Anterior cingulate cortex (tissue), 58 donors: ENCODE measurements at places on chromosomes 2 and 18.

DNA sequence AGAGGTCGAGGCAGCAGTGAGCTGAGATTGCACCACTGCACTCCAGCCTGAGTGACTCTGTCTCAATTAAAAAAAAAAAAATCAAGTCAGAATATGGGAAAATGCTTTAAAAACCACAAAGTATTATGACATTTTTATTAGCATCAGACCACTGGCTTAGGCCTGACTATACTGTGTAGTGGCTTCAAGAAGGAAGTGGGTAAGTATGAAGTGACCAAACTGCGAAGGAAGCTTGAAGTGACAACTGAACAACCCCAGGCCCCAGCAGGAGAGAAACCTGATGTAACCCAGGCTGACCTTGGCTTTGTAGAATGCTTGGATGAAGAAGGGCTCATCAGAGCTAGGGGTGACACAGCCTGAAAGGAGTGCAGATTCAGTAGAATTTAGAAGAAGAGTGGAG, 21.4 kb upstream of the HAAO start:
- DNase-seq: no peak

DNA sequence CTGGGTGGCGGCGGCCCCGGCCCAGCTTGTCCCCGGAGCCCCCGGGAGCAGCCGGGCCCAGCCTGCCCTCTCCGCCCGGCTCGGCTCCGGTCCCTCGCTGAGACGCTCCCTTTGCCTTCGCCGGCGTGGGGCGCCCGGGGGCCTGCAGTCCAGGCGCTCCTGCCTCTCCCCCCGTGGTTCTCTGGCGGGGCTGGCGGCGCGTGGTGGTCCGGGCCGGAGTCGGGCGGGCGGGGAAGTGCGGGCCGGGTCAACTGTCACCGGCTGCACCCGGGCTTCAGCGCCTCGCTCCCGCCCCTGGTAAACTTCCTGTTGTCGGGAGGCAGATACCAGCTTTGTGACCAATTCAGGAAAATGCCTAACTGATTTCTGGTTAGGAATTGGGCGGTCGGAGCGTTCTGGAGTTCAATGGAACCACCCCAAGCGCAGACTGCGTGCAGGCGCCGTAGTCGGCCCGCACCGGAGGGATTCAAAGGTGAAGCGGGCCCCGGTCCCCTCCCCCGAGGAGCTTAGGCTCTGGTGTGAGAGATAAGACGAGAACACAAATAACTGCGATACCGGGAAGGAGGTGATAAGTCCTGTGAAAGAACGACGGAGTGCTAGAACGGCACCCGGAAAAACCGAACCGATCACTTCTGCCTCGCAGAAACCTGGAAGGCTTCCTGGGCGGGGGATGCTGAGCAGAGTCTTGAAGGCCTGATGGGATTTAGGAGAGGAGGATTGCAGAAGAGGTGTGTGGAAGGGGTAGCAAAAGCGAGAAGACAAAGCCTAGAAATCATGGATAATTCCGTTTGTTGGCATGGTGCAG, 891 bp downstream of the CAB39 start:
- DNase-seq: peak; percentile 14

- no peak for DNase-seq
Measured at GRCh38 chr2:37635504-37636380, 35.7 kb downstream of the CDC42EP3 start.

DNA sequence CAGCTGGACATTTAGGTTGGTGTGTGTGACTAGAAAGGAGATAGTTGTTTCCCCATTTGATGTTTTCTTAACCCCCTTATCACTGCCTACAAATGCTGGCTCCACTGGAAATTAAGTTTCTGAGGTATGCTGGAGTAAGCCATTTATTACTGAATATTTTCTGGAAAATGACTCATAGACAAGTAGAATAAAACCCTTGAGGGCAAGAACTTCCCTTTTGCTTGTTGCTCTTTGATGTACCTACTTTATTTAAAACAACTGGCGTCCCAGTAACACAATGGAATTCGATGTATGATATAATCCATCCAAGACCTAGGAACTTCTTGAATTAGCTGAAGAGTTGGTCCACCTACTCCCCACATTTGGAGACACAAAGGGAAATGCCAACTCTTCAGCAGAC, 33.3 kb upstream of the SESTD1 start:
- DNase-seq: no peak

DNA sequence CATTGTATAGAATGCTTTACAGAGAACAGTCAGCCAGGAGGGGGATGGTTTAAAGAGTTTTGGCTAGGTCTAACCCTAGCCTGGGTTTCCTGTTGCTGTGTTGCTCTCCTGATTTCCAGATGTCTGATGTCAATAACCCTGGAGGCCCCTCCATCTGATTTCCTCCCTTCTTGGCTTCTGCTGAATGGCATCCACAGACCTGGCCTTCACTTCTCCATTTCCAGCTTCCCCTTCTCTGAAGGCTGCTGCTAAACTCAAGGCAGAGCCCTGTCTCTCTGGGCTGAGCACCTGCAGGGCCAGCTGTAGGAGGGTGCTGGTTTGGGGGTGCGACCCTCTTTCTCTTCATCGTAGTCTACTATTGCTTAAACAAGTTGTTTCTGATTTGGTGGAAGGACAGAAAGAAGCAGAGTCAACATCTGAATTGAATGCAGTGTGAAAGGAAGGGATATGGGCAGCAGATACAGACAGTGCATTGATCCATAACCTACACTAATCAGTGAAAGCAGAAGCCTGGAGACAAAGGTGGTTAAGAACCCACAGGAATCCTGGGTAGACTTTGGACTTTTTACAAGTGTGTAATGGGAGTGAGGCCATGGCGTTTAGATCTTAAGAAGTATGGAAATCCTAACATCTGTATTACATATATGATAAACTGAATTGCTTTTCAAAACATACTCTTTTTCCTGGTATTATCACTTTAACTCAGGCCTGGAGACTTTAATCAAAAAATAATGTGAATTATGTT, 153.6 kb downstream of the HRH4 start:
- no peak for DNase-seq

DNA sequence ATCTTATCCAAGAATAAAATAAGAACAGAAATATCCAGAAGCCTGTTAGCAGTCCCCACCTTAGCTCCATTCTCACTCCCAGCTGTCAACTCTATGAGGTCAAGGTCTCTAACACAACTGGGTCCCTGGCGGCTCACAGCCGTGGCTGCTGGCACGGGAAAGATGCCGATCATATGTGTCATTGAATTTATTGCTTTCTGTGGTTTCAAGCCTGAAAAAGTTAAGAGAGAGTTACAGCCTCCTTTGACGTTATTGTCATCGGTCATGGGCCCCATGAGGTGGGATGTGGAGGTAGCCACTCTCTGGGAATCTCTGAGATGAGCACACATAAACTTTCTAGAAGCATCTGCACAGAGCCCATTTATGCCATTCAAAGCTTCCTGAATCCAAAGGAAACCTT, 28.7 kb upstream of the CABLES1 start:
- DNase-seq: no peak

- DNase-seq: no peak
Measured at GRCh38 chr18:9466846-9467245, 8.5 kb upstream of the RALBP1 start.

DNA sequence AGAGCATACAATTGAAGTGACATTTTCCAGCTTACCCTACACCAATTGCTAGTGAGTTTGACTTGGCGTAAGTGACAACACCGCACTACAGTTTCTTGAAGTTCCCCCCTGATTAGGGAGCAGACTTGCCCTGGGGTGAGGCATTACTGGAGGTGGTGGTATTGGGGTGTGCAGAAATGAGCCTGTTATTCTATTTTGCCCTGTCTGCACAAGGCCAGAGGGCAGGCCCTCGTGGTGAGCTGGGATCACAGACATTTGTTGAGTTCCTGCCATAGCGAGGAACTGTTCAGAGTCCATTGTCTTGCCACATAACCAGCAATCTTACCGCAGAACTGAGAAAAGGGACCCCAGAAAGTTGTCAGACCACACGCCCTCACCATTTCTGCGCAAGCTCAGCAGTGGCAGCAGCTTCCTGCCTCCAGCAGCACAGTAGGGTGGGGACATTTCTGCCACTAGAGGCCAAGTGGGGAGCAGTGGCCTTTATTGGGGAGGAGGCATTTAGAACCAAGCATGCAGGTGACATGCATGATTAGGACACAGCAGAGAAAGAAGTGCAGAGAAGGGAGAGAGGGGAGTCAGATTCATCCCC, 103.6 kb upstream of the BCL2L11 start:
- no peak for DNase-seq

- no peak for DNase-seq
Measured at GRCh38 chr2:5925604-5926003, 233.4 kb downstream of the SOX11 start.

DNA sequence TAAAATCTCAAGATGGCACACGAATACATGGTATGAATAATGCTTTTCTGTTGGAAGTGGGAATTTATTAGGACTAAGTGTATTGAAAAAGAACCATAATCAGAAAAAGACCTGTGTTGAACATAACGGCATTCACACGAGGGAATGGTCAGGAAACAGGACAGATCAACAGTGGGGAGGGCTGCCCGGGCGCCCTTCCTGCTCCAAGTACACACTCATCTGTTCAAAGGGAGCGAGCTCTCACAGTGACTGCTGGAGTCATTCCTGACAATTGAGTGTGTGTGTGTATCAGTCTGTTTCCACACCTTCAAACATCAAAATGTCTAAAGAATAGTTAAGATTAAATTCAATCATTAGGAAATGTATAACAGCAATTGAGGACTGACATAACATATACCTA, 167.2 kb downstream of the HDAC4 start:
- no peak for DNase-seq

DNA sequence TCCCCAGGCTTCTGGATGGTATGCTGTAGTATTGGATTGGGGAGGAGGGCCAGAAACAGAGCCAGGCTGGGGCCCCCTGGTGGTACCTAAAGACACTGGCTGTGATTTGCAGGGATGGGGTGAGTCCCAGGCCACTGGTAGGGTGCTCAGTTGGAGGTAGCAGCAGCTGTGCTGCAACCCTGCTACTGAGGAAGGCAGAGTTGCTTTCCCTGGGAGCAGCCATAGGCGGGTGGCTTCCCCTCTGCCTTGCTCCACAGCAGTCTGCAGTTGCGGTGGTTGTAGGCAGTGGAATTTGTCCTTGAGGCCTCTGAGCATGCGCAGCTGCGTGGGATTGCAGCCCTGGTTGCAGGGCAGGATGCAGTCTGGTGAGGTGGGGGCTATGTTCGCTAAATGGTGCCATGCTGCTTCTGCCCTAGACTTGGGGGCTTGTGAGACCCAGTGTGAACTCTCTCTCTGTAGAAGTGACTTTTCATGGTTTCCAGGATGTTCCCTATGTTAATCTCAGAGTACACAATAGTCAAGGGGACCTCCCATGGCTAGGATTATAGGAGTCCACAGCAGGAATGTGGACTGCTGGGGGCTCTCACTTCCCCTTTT, 443.5 kb downstream of the XIRP2 start:
- DNase-seq: no peak

DNA sequence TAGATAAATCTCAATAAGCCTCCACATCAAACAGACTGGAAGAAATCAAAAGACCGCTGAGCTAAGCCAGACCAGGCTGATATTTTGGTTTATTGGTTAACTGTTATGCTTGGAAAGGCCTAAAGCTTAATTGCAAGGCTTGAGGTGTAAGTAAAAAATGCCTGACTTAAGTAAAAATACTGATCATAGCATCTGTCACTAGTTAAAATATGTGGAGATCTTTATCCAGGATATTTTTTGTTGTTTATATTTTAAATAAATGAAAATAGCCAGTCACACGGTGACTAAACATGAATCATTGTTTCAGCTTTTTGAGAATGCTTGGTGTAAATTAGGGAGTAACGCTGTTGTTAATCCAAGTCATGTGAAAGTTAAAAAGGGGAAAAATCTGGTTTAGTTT, 127.9 kb downstream of the THADA start:
- no peak for DNase-seq

GRCh38 chr2:180664507-180664906, 315.9 kb upstream of the UBE2E3 start:
- no peak for DNase-seq

DNA sequence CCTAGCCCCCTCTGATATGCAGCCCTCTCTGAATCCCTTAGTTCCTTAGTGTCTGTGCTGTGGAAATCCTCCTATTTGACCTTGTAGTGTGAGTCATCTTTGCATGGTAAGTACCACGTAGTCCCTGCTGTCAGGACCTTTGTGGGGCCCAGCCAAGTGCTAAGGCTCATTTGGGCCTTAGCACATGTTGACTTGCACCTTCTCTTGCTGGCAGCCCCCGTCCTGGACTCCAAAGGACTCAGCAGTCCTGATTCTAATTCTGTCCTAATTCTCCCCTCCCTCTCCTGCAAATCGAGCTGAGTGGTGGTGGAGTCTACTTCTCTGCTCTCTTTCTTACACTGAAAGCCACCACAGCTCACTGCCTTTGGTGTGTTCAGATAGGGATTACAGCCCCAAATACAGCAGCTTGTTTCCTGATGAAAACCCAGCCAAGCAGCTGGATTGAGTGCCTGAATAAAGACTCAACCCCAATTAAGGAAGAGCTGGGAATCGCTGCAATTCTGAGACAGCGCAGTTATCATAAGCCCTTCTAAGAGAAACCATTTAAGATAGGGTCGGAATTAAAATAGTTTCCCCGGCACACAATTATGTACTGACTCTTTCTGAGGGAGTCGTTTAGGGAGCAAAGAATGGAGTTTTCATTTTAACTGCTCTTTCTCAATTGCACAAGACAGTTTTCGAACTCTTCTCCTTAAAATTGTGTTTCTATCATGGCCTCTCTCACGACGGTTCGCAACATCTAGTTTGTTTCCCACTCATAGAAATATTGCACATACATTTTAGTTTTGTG, 215.6 kb upstream of the TNP1 start:
- no peak for DNase-seq

DNA sequence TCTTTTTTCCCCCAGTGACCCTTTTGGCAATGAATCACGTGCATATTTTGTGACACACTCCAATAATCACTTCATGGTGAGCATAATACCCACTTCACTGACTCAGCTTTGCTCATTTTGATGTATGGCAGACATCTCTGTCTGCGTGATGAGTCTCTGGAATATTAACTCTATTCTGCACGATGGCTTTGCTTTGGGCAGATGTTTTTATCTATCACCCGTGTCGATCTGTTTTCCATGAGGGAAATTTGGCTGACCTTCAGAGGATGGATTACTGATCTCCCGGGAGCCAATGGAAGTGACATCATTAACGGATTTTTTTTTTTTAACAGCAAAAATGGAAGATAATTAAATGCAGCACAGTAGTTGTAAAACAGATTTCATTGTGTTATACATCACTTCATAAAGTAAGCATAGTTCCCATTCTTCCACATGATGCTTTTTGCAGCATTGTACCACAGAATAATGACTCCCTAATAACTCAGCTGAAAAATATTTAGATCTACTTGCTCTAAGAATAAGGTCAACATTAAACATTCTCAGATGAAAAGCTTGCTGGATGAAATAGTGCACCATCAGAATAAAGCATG, 29.8 kb downstream of the CDC42EP3 start:
- no peak for DNase-seq

DNA sequence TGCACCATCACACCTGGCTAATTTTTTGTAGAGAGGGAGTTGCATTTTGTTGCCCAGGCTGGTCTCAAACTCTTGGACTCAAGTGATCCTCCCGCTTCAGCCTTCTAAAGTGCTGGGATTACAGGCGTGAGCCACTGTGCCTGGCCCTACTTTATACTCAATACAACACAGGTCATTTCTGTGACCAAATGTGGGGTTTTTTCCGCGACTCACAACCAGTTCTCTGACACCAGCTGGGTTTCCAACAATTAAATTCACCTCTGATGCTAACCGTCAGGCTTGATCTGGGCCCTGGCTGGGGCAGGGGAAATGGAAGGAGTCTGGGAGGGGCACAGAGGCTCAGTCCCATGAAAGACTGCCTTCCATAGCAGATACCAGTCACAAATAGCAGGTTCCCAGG, 64.8 kb upstream of the MCFD2 start:
- no peak for DNase-seq

GRCh38 chr2:75074708-75075107, 116.3 kb downstream of the POLE4 start:
- no peak for DNase-seq

GRCh38 chr2:97834610-97835009, 121.2 kb downstream of the ZAP70 start:
- no peak for DNase-seq
